Activated gamma-delta T cell treated with anti-CD3 and anti-CD28 coated beads, Interleukin-2, amount 50 U/mL, for 16 hours (primary cell): ENCODE measurements at places on chromosomes 7 and 10.

GRCh38 chr10:71285180-71285545 lies 33.9 kb upstream of the SLC29A3 start:
- no peak for DNase-seq

GRCh38 chr10:119301397-119301796 lies 94.0 kb downstream of the GRK5 start:
- peak; percentile 55 for DNase-seq

- DNase-seq = no peak
These were observed 187.2 kb upstream of the CXCL12 start for GRCh38 chr10:44572146-44572545.

- no peak for DNase-seq
These were observed 18.1 kb downstream of the BAZ1B start for GRCh38 chr7:73504017-73504416.

DNA sequence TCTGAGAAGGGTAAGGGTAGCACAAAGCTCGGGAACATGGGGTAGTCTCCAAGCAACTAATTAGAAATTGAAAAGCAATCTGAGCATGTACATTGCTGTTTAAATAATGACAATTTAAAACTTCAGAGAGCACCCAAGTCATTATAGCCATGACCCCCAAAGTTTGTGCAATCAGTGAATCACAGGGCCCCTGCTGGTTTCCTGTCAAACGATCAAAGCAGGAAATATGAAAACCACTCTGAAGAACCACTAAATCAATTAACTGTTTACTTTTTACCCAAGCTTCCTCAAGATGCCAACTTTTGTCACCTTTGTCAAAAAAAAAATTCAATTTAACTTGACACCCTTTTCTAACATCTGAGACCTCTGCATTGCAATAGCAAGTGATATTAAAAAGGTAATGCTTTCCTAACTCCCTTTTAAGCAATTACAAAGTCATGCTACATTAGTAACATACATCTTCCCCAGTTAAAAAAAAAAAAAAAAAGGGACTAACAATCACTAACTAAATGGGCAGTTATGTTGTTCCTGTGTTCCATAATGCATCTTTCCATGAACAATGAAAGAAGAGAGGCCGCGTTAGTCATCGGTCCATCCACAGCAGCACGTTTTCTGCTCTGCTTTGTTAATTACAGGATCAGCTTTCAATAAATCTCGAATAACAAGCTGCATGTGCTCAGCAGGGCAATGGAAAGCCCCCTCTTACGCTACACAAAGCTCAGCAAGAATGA lies 80.6 kb downstream of the ETV1 start:
- peak; percentile 1 for DNase-seq

- DNase-seq = no peak
These were observed 555.2 kb downstream of the REEP3 start for GRCh38 chr10:64076322-64076940.

DNA sequence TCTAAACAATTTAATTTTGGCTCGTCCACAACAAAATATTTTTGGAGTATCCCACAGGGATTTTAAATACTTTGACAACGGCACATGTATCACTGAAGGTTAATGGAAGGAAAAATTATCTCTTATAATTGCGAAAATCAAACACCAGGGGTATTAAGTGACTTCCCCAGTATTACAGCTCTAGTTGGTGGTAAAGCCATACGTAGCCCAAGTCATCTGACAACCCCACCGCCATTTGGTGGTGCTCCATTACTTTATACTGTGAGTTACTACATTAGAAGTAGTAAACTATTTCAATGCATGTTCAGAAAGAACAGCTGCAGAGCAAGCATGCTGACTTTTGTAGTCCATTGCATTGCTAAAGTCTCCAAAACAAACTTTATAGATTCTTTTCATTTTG lies 179.7 kb downstream of the HGF start:
- DNase-seq = no peak

- DNase-seq = no peak
These were observed 1034.5 kb upstream of the LRRTM3 start for GRCh38 chr10:65891073-65891981.

- peak; percentile 28 for DNase-seq
These were observed 65.6 kb upstream of the PDGFA start for GRCh38 chr7:585229-585711.

DNA sequence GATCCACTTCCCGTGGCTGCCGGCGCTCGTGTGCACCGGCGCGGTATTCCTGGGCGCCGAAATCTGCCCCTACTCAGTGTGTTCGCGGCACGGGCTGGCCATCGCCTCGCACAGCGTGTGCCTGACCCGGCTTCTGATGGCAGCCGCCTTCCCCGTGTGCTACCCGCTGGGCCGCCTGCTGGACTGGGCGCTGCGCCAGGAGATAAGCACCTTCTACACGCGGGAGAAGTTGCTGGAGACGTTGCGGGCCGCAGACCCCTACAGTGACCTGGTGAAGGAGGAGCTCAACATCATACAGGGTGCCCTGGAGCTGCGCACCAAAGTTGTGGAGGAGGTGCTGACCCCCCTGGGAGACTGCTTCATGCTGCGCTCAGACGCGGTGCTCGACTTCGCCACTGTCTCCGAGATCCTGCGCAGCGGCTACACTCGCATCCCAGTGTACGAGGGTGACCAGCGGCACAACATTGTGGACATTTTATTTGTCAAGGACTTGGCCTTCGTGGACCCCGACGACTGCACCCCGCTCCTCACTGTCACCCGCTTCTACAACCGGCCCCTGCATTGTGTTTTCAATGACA lies 1.3 kb downstream of the CNNM1 start:
- DNase-seq = no peak

DNA sequence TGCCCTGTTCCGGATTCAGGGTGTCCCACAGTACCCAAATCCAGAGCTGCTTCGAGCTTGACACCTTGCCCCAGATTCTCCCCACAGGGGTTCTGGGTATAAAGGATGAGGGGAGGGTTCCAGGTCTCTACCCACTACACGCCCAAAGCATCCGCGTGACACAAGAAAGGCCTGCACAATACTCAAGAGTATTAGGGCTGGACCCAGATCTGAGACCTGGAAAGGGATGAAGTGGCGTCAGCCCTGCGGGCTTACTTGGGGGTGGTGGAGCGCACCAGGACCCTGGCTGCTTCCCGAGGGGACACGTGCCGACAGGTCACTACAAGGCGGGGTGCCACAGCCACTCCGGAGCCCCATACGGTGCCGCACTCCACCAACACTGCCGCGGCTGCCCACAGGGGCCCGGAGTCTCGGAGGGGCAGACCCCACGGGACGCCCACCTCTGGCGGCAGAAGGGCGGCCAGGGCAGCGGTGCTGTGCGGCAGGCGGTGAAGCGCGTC lies 1.3 kb downstream of the TYSND1 start:
- DNase-seq = no peak

DNA sequence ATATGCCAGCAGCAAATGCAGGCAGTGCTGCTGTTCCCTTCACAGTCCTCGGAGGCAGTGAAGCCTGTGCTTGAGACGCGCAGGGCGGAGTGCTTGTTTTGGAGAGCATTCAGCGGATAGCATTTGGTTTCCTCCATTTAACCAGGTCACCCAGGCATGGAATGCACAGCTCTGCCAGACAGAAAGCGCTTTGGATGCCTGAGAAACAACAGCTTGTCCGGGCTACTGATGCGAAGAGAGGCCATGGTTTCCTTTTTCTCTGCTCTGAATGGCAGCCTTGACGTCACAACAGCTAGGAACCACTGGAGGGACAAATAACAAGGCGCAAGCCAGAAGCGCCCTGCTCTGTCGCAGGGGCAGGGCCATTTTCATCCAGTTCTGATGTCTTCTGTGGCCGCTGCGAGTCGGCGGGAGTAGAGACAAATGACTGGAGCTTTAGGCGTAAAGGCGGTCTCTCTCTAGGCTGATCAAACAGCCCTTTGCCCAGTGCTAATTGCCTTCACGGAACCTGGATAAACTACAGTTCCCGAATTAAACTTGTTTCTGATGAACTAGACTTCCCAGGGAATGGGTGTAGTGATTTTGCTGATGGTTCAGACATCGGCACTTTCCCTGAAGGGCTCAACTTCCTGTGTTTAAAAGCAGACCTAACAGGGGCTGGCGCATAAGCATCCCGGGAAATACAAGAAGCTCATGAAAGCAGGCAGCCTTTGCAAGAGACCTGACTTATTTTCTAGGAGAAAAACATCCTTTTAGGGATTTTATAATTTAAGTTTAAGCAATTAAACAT lies 187.6 kb upstream of the KLF14 start:
- DNase-seq = no peak

- no peak for DNase-seq
These were observed 12.5 kb upstream of the DAGLB start for GRCh38 chr7:6460303-6460702.
